ENCODE measurements at places on chromosomes 5 and 9.
A peak's percentile ranks its signal among the peaks of the same experiment; 100 is the strongest.

DNA sequence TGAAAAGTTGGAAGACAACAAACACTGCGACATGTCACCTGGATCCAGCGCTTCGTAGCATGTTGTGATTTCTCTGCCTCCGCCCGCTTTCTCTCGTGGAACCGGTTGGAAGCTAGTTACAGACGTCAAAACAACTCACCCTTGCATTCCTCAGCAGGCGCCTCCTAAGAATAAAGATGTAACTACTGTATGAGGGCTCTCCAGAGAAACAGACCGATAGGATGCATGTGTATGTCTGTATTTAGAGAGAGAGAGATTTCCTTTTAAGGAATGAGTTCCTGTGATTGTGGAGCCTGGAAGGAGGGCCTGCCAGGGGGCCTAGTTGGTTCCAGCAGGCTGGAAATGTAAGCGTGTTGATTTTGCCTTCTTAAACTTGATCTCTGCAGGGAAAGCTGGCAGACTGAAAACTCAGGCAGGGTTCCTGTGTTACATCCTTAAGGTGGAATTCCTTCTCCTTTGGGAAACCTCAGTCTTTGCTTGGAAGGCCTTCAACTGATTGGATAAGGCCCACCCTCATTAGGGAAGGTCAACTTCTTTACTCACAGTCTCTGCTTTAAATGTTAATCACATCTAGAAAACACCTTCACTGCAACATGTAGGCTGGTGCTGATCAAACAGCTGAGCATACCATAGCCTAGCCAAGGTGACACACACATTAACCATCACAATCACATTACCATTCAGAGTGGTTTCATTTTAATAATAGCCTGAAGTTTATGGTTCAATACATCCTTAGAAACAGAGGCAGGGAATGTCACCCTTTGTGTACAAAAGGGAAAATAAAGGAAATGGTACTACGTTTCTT is 163.8 kb downstream of the SYK start:
- DNase-seq, result no peak

DNA sequence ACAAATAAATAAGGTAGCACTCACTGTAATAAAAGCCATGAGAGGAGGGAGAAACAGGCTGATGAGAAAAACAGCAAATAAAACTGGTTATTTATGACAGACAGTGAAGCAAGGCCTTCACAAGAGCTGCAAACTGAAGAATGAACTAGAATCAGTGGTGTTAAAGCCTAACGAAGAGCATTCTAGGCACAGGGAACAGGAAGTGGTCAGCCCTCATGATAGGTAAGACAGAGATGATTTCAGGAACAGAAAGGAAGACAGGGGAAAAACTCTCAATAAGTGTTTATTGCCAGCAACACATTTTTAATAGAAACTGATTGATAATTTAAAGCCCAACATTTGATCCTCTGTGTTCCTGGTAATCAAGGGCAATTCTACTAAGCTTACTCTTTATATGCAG is 124.5 kb downstream of the EDIL3 start:
- DNase-seq, result no peak

- peak; percentile 40 for DNase-seq
Measured at GRCh38 chr9:132077881-132078698, 1.6 kb downstream of the MED27 start.

DNA sequence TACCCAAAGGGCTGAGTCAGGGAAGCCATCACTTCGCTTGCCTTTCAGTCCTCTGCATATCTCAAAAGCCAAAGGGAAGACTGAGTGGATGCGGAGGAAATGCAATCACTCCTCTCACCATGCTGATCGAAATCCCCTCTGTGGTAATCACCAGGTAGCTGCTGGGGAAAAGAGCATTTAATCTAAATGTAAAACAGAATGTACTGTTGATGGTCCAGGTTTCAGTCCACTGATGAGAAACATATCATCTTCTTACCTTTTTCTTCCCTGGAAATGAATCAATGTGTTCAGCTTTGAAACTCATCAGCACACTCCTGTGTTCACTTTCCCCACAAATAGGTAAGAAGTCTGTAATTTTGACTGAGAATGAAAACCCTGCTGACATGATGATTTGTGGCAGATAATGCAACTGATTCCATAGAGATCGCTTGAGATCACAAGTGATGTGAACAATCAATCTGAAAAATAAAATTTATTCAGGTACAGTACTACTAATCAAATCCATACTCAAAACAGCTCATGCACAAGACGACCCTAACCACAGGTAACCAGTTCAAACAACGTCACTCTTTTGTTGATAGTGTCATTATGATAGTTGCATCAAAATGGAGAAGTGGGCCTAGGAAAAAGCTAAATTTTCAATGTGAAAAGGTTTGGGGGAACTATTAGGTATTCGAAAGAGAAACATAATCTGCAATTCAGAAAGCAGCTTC is 454.0 kb upstream of the RGMB start:
- DNase-seq, result no peak

- no peak for DNase-seq
Measured at GRCh38 chr9:105357937-105358336, 89.9 kb upstream of the FSD1L start.

Measured in HEK293T (cell line).